ENCODE measurements at places on chromosomes 12 and 14.

DNA sequence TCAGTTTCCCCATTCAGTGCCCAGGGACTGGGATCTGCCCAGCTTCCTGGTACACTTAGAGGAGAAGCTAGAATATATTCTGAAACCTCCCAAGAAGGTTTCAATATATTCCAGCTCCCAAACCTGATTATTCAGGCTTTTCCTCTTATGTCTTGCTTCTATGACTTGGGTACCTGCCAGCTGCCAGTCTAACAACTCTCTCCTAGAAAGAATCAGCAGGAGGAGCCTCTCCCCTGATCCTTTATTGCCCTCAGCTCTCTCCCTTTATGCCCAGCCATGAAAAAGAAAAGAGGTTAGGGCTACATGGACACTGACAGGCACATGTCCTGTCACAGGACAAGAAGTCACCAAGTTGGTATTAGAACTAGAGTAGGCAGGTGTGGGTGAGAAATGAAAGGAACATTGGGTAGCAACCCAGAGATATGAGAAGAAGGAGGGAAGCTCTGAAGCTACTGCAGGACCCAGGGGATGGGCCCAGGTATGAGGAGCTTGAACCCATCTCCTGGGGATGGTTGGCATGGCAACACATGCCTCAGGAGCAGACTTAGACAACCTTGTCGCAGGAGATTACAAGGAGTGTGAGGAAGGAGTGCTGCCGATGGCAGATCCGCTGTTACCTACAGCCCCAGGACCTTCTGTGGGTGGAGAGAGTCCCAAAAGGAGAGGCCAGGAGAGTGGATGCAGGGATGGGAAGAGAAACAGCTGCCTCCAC, 2.0 kb upstream of the CACNB3 start:
- DNase-seq: no peak

GRCh38 chr14:91144425-91145145, 30.7 kb downstream of the DGLUCY start:
- DNase-seq: no peak

- DNase-seq: no peak
Measured at GRCh38 chr14:72839753-72840607, 53.9 kb downstream of the DPF3 start.

- DNase-seq: no peak
Measured at GRCh38 chr12:31021181-31021580, 52.5 kb upstream of the DDX11 start.

DNA sequence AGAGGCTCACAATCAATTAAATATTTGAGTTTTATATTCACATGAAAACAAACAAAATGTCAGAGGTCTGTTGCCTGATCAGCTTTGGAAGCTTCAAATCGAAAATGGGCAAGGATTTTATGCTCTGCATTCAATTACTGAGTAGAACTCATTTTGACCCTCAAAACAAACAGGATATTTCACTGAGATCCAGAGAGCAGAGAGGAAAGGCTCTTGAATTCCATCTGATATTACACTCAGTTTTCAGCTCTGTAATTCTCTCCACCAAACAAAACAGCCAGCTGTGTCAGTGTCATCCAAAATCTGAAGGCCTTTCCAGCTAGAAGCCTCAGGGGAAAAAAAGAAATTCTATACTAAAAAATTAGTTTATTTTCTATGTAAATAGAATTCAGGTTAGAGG, 128.6 kb upstream of the FLRT2 start:
- DNase-seq: no peak

DNA sequence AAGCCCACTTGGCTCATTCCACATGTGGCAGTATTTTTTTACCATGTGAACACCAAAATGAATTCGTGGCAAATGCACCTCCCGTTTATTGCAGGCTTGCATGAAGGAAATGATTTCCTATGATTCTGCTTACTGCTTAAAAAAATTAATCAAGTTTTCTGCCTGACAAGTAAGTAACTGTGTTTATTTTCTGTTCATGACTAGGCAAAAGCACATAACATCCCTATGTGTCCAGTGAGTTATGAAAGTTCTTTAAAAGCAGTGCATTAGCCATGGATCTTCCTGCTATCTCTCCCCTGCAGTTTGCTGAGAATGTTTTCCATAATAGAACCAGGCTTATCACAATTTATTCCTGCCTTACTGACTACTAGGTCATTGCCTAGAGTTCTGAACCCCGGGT, 20.4 kb downstream of the GPR65 start:
- DNase-seq: no peak

DNA sequence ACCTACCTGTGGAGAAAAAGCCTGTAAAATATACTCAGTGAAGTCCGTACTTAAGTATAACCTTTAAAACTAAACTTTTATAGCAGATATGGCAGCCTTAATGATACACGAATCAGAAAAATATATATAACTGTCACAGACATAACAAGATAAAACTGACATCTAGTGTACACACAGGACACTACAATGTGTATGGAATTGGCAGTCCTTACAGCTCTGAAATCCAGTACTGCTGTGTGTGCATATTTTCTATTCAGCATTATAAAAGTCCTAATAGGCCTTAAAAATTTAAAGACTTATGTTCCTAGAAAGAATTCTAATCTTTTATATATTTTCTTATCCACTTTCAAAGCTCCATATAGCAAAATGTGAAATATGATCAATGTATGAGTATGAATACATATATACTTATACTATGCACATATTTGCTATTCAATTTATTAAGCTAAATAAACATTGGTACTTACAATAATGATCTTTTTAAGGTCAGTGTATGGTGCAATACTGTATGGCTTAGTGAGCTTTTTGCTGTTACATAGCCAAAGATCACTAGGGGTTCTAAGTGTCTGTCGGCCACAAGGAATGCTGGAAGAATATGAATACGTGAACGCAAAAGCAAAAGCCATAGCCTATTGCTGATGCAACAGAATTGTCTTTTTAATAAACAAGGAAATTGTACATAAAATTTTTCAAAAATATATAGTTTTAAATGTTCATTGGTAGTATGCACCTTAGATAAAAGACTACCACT, 69.2 kb downstream of the C2CD5 start:
- DNase-seq: no peak

DNA sequence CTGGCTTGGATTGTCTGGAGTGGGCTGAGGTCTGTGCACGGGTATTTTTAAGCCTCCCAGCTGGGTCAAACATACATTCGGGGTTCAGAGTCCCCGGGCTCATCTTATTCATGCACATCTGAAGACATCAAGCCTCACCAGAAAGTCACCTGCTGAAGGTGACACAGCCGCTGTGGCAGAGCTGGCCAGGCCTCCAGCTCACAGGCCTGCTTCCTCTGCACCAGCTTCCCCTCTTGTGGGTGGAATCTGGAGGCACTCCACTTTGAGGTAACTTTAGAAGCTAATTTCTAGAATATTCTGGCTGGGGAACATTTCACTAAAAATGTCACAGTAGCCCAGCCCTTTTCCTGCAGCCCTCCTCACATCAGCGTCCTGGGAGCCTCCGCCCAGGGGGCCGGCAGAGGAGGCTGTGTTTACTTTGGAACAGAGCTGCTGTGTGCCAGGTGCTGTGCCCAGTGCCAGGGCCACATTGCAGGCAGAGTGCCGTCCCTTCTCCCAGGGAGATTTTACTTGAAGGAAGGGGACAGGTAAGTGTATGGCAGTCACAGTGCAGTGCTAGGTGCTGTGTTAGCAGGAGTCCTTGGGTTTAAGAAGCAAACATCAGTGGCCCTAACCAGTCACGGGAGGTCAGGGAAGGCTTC, 62.2 kb downstream of the TSPAN11 start:
- DNase-seq: no peak

DNA sequence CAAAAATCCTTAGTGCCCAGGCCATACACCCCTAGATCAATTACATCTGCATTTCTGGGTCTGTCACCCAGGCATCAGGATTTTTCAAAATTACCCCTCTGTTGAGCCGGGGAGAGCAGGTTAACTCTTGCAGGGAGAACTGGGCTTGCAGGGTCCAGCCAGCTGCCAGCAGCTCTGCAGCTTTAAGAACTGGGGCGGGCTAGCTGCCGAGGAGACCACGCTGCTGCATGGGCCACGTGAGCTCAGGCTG, at the start of gene DGLUCY:
DGLUCY (plus strand) TSS at position 245 of the 250 bp plus-strand sequence. CDS start 46,222 bp downstream, outside the sequence.
- peak; percentile 80 for DNase-seq
